A375 (cell line): ENCODE measurements at places on chromosomes 1 and 21. TPM values are rescaled to one million over a fixed set of nuclear protein-coding genes. Genes with fewer than 3 reads are reported as not detected.

C1orf115 gene
- 0.48 and 0.68 TPM in 2 replicates for total RNA-seq

NOS1AP gene
- 4.1 and 4.5 TPM in 2 replicates for total RNA-seq

THEM5 gene
- total RNA-seq = not detected in 2 replicates

TNFRSF8 gene
- total RNA-seq = 0.83 and 0.85 TPM in 2 replicates

CYP4A22 gene
- not detected in 2 replicates for total RNA-seq

FMO1 gene
- not detected in 2 replicates for total RNA-seq

KRTAP10-4 gene
- not detected in 2 replicates for total RNA-seq
